GM12865 (cell line): ENCODE measurements at places on chromosomes 2 and 18.

DNA sequence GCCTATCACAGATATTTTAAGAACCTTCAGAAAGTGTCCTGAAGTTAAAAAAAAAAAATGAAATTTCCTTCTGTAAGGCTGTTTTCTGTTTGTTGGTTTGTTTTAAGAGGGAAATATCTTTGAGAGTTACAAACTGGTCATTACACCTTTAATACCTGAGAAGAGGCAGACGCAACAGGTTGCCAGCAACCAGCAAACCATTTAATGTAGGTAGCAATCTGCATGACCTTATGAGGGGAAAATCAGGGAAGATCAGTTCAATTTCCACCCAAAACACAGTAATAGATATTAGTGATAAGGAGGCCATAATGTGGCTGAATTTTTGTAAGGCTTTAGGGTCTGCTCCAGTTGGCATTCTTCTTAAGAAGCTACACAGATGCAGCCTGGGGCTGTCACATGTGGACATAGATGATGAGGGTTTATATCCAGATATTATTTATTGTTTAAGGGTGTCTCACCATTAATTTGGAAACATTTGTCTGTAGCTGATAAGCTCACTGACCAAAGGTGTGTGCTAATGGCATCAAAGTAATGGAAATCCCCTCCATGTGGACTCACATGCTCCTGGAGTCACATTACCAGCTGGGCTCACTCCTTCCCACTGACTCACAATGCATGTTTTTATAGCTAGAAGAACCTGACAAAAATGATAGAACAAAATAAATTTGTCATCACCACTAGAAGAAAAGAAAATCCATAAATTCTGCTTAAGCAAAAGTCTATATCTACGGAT is 83.5 kb upstream of the DTNA start:
- no peak for DNase-seq

DNA sequence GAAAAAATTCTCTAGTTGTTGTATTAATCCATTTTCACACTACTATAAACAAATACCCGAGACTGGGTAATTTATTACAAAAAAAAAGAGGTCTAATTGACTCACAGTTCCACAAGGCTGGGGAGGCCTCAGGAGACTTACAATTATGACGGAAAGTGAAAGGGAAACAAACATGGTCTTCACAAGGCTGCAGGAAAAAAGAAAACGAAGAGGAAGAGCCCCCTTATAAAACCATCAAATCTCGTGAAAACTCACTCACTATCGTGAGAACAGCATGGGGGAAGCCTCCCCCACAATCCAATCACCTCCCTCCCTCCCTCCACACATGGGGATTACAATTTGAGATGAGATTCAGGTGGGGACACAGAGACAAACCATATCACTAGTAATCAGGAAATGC is 61.7 kb upstream of the SPTBN1 start:
- DNase-seq = peak; percentile 51

GRCh38 chr2:17328161-17328560 is 190.1 kb downstream of the RAD51AP2 start:
- DNase-seq = no peak

DNA sequence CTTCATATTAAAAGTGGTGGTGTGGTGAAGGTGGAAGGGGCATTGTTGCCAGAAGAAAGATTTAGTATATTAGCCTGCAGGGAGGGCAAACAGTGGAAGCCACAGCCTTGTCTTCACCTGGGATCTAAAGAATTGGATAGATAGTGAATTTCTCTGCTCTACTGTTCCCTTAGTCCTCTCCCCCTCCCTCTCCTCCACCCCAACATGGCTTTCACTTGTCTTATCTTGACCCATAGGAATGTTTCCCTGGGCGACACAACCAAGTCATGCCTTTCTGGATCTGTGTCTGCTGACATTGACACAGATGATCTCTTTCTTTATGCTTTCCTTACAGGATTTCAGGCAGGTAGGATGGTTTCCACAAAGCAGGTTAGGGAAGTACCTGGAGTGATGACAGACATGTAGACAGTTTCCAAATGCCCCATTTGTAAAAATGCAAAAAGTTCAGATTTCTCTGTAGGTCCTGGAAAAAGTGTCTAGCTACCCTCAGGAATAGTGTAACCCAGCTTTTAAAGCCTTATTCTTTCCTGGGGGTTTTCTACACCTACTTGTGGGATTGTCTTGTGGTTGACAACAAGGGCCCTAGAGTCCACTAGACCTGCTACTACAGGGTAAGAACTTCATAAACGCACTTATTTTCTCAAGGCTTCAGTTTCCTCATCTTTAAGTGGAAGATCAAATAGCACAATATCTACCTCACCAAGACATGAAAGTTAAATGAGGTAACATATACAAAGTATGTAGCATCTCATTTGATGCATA is 184.2 kb upstream of the SP5 start:
- DNase-seq = no peak

GRCh38 chr2:47620770-47621437 is 162.0 kb upstream of the MSH6 start:
- no peak for DNase-seq

DNA sequence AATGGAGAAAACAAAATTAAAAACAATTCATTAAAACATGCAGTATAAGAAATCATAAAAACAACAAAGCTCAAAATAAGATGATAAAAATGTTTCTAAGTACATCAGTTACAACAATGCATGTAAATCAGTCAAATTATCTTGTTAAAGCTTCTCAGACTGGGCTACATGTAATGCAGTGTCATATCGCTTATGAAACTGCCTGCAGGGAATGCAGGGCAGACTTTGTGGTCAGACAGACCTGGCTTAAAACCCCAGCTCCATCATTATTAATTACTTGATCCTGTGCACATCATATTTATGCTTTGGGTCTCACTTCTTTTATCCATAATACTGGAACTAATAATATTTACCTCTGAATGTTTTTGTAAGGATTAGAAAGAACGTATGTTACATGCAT is 74.6 kb downstream of the PID1 start:
- no peak for DNase-seq

- no peak for DNase-seq
Observed at GRCh38 chr18:1304392-1304992, 399.8 kb downstream of the ADCYAP1 start.

DNA sequence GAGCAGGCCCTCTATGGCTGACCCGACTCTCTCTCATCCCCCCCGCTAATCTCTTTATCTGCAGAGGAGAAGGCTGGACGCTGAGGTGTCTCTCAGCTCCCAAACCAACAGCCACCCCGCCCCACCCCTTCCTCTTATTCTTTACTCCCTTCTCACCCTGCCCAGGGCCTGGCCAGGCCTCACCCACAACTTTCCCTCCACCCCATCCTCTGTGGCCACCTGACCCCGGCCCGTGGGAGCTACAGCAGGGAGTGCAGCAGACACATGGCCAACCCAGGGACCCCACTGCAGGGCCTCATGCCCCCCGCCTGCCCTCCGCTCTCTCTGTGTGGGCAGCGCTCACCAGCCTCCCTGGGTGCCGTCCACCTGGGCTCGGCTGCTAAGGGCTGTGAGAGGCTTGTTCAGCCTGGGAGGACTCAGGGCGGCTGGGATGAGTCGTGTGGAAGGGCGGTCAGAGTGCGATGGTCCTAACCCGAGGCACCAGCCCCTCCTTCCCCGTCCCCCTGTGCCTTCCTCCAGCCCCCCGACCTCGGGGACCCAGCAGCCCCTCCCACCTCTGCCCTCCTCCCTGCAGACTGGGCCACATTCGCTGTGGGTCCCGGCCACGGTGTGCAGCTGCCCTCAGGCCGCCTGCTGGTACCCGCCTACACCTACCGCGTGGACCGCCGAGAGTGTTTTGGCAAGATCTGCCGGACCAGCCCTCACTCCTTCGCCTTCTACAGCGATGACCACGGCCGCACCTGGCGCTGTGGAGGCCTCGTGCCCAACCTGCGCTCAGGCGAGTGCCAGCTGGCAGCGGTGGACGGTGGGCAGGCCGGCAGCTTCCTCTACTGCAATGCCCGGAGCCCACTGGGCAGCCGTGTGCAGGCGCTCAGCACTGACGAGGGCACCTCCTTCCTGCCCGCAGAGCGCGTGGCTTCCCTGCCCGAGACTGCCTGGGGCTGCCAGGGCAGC is 6.8 kb downstream of the NEU4 start:
- DNase-seq = no peak

DNA sequence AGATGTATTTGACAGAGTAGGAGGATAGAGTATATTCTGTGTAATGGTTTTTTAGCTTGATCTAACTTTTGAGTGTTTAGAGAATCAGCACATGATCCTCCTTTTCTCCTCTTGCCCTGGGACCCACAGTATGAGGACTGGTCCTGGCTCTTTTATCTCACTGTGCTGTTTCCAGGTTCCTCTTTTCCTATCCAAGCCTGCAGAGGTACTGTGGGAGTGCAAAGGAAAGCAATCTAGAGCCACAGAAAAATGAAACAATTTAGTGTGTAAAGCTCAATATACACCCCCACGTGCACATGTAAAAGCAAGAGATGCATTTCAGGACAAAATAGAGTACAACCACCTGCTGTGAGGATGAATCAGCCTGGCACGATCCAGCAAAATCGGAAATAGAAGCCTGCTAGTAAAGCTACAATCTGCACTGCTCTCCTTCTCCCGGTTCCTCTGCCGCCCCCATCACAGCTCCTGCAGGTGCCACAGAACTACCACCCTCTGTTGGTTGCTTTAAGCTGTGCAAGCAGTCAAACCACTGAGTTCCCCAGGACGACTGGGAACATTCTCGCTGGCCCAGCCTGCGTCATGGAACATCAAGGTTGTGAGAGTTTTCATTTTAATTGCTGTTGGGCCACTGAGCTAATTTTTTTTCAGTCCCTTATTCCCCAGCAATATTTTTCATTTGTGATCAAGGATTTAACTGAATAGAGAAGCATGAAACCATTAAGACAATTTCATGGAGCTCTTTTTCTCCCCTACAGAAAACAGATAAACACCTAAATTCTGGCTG is 47.8 kb upstream of the MAPRE3 start:
- peak; percentile 56 for DNase-seq

DNA sequence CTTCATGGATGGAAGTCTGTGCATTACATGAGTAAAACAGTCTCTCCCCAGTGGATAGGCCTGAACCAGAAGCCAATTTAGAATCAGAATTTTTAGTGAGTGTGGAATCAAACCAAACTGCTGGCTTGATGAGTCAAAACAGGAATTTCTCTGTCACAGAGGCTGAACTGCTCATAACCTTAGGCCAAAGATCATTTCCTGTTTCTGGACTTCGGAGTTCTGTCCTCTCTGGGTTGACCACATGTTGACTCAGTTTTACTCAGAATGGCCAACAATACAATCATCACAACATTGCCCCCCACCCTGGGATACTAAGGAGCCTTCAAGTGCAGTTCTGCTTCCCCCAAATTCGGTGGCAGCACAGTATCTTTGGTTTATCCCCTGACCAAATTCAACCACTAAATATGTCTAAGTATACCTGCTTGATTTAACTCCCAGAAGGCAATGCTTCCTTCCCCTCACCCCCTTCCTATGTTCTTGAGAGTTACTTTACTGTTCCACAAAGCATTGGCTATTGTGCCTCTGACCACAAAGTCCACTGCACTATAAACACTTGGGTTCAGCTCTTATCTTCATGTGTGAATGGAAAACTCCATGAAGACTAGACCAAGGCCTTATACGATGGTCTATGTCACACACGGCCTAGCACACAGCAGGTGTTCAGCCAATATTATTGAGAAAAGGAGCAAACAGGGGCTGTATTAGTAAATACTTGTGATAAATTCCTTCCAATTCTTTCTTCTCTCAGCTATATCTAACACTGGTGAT is 67.8 kb downstream of the NXPH2 start:
- DNase-seq = peak; percentile 87

GRCh38 chr18:70419526-70419925 is 130.7 kb downstream of the SOCS6 start:
- DNase-seq = no peak

GRCh38 chr2:187912950-187913349 is 358.7 kb upstream of the TFPI start:
- no peak for DNase-seq

DNA sequence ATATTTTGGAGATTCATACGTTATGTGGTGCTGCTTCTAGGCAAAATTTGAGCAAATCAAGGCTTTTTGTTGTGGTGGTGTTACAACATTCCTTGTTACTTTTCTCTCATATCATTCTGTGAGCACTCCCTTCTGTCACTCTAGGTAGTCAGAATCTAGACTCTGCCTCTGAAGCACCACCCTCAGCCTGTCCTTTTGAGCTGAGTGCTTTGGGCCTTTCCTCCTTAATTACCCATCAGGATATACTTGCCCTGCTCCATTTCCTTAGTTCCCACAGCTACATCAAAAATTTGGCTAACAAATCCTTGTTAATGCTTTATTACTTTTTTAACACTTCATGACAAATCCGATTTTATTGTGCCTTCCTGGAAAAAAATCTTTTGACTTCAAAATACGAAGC is 289.6 kb downstream of the CALCRL start:
- no peak for DNase-seq

- DNase-seq = no peak
Observed at GRCh38 chr2:217948351-217948791, 54.4 kb downstream of the TNS1 start.

GRCh38 chr2:61015976-61016375 is 1.5 kb upstream of the PEX13 start:
- no peak for DNase-seq

- no peak for DNase-seq
Observed at GRCh38 chr2:15836689-15837610, 103.4 kb upstream of the MYCN start.

- no peak for DNase-seq
Observed at GRCh38 chr2:188984065-188984491, 9.9 kb downstream of the COL3A1 start.

- DNase-seq = no peak
Observed at GRCh38 chr2:37301408-37301807, 23.2 kb downstream of the PRKD3 start.

DNA sequence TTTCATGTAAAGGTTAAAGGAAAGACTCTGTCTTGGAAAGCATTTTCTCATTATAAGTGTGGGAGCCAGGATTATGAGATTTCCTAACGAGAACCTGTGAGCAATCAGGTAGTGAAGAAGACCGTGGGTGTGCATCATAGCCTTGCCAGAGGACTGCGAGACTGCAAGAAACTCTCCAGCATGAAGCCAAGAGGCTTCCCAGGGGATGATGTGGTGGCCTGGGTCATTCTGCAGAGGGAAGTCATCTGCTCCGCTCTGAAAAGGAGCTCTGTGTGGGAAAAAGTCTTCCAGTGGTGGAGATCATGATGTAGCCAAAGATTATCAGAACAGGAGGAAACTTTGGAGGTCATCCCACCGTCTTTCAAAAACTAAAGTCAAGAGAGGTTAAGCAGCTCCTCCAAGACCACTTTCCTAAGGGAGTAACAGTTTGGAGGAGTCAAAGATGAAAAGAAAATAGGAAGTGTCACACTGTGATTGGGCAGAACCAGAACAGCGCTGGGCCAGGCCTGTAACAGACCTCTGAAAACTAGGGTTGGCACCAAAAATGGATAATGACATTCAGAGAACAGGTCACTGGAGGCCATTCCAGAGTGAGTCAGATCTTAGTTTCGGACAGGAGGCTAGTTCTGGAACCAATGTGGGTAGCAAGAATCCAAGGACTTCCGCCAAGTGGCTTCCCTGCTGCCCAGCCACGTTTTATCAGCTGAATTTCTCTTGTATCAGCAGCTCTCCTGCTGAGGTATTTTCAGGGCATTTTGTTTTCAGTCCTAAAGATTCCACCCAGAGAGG is 113.0 kb downstream of the LRATD1 start:
- DNase-seq = no peak
